ENCODE measurements at places on chromosomes 4 and X.

DNA sequence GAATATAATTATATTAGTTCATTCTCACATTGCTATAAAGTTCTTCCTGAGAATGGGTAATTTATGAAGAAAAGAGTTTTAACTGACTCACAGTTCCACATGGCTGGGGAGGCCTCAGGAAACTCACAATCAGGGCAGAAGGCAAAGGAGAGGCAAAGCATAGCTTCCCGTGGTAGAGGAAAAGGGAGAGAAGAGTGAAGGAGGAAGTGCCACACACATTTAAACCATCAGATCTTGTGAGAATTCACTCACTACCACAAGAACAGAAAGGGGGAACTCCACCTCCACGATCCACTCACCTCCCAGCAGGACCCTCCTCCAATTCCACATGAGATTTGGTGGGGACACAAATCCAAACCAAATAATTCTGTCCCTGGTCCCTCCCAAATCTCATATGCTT is 773.4 kb upstream of the INTU start:
- DNase-seq, result no peak

DNA sequence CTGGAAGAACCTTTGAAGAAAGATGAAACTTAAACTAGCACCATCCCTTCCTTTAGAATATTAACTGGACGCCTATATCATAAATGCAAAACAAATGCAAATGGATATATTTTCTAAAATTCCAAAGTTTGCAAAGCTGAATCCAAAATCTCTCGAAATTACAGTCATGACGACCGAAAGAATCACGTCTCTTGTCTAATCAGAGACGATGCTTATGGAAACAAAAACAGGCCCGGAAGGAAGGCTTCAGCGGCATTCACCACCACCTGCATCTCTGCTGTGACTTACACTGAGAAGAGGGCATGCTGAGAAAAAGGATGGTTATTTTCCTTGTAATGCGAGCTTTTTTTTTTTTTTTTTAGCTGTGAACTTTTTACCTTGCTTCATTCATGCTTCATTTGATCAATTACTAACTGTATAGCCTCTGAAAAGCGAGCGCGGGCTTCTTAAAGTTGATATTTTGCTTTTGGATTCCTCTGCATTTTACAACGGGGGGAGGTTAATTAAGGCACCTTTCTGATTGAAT is 209.3 kb downstream of the SOWAHB start:
- no peak for DNase-seq

DNA sequence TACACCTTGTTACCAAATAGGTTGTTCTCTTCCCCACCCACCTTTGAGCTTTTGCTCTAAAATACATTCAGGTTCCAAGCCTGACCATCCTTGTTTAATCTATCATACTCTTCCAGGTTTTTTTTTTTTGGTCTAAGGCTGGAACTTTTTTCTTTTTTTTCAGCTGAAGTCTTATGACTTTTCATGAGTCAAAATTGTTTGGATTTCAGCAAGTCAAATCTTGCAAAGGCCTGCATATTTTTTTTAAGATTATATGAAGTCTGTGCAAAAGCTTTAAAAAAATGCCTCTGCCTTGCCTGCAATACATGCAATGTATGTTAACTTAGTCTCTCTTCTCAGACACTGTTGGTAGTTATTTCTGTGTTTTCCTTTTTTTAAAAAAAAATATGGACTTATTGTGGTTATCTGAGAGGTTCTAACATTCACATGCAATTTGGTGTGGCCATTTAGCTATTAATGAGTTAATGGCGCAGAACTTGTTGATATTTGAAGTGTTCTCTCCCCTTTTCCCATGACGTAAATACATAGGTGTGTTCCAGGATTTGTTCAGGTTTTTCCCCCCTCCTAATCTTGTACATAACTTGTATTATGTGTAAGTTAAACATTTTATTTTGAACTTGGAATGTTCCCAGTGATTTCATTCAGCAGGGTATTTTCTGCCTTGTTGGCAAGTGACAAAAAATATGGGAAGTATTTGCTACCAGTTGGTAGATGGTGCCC is 58.7 kb downstream of the CCKAR start:
- no peak for DNase-seq

- no peak for DNase-seq
Observed at GRCh38 chr4:151676301-151676700, 84.5 kb downstream of the GATB start.

DNA sequence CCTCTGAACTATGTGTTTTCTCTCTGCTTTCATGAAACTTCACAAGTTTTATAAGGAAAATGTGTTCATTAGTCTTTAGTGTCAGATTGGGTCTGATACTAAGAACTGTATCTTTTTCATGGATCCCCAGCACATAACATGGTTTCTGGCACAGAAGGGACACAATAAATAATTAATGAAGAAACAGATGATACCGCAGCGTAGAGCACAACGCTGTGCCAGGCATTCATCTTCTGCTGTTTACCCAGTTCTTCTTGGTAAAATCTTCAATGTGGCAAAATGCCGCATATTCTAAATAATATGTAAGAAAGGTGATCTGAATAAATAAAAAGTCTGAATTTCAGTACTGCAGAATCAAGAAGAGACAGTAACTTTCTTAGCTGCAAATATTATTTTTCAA is 12.3 kb downstream of the SCARB2 start:
- no peak for DNase-seq

Measured in stimulated activated CD4-positive, alpha-beta T cell treated with anti-CD3 and anti-CD28 coated beads, Interleukin-1b, Interleukin-23, amount 100 ng/mL, for 24 hours (primary cell).